ENCODE measurements at places on chromosomes 12 and 14. TPM values are rescaled to one million over a fixed set of nuclear protein-coding genes. Genes with fewer than 3 reads are reported as not detected.

The MANSC4 gene
- not detected for total RNA-seq

The MAP1LC3B2 gene
- total RNA-seq = 3.1 TPM

The JPH4 gene
- total RNA-seq = 0.20 TPM

The RNASE7 gene
- total RNA-seq = not detected

The CACNA1C gene
- 185 TPM for total RNA-seq

The MMP19 gene
- total RNA-seq = 2.4 TPM

The FAM90A1 gene
- not detected for total RNA-seq

The GUCY2C gene
- not detected for total RNA-seq

The MLEC gene
- total RNA-seq = 157 TPM

DNA sequence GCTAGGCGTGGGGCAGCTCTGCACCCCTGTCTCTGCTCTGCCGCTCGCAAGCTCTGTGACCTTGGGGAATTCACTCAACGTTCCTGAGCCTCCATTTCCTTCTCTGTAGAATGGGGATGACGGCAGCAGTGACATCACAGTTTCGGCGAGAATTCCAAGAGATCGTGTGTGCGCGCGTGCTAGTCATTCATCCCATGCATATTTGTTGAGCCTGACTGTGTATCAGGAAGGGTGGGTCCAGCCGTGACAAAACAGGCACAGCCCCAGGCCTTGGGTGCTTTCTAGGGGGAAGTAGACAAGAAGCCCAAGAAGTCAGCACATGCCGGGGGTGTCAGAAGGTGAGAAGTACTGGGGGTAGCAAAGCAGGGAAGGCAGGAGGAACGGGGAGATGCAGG lies 145.6 kb upstream of the NCOR2 start:
- H3K36me3 ChIP-seq = no peaks in the 10 kb centered on the region
- peak overlapping the region; percentile 14 for H3K4me3 ChIP-seq
- peak overlapping the region; percentile 82 for H3K27ac ChIP-seq
- DNase-seq = peak; percentile 63
- peaks cover 49% of the 10 kb centered on the region for H3K4me1 ChIP-seq

DNA sequence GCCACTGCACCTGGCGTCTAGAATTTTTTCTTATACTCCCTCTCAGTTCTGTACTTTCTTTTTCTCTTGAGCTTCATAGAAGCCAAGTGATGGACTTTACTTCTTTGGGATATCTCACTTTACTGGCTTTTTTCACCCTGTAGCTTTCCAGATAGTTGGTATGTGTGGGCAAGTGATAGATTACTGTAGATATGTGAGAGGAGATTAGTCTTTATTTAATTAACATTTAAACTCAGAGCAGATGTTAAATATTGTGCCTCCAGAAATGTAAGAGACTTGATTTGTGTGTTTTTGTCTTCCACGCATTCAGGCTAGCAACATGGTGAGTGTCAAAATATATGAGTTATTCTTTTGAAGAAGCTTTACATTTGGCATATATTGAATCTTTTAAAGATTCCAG lies 39.5 kb upstream of the SLC17A8 start:
- no peak for DNase-seq
- H3K36me3 ChIP-seq = peaks cover 23% of the 10 kb centered on the region
- H3K4me3 ChIP-seq = no peak overlapping the region
- no peaks in the 10 kb centered on the region for H3K27me3 ChIP-seq
- H3K4me1 ChIP-seq = peaks cover 11% of the 10 kb centered on the region

- H3K36me3 ChIP-seq = no peaks in the 10 kb centered on the region
- no peak overlapping the region for H3K27ac ChIP-seq
- H3K4me1 ChIP-seq = no peaks in the 10 kb centered on the region
- H3K4me3 ChIP-seq = no peak overlapping the region
- H3K27me3 ChIP-seq = peaks cover 7% of the 10 kb centered on the region
- DNase-seq = no peak
Measured at GRCh38 chr12:130081117-130081805, 81.0 kb upstream of the FZD10 start.

DNA sequence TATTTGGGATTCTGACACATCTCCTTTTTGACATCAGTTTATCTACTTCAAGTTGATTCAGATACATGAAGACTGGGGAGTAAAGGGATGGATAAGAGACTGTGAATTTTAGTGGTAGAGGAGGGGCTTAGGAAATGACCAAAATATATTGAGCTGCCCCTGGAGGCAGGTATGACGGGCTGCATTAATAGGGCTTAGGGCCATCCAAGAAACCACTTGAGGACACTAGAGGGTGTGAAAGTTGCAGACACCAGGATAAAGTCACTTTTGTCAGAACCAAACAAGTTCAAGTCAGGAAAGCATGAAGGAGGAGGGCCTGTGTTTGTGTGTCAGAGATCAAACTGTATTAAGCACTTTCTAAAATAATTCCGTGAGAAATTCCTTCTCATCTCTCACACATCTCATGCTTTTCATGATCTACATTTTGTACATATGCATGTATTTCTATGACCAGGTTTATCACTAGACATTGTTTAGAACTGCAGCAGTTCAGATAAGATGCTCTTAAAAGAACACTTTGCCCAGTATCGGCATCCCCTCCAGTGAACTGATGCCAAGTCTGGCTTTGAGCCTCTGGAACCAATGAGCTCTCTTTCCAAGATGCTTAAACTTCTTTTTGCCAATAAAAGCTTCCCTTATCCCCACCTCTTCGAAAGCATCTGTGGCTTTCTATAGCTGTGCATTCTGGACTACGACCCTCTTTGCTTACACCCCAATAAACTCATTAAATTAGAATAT lies 136.9 kb downstream of the SLC38A1 start:
- no peak overlapping the region for H3K4me3 ChIP-seq
- H3K27ac ChIP-seq = no peak overlapping the region
- no peaks in the 10 kb centered on the region for H3K27me3 ChIP-seq

- peaks cover 34% of the 10 kb centered on the region for H3K4me1 ChIP-seq
- no peaks in the 10 kb centered on the region for H3K27me3 ChIP-seq
- H3K4me3 ChIP-seq = no peak overlapping the region
- peaks cover 29% of the 10 kb centered on the region for H3K36me3 ChIP-seq
- DNase-seq = no peak
- peak overlapping the region; percentile 52 for H3K27ac ChIP-seq
Measured at GRCh38 chr14:103593577-103593976, 30.8 kb downstream of the COA8 start.

DNA sequence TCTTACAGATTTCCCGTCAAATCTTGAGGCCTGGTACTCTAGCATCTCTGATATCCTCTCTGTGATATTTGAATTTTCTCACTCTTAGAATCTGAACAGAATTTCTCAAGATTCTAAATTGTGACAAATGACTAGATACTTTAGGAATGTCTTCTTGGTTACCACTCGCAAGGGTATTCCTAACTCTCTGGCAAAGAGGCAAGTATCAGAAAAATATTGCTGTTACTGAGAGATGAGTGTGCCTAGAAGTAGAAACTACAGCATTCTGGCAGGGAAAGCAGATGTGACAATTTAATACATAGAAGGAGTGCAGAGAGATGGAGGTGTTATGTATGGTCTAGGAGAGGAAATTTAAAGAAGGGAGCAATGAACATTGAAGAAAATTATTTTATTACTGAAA lies 467.8 kb downstream of the LRIG3 start:
- no peaks in the 10 kb centered on the region for H3K36me3 ChIP-seq
- no peak overlapping the region for H3K27ac ChIP-seq
- no peak overlapping the region for H3K4me3 ChIP-seq
- H3K4me1 ChIP-seq = no peaks in the 10 kb centered on the region
- no peaks in the 10 kb centered on the region for H3K27me3 ChIP-seq

GRCh38 chr14:29215853-29216252 lies 449.3 kb downstream of the FOXG1 start:
- no peak overlapping the region for H3K4me3 ChIP-seq
- no peaks in the 10 kb centered on the region for H3K27me3 ChIP-seq
- H3K27ac ChIP-seq = no peak overlapping the region
- no peak for DNase-seq
- no peaks in the 10 kb centered on the region for H3K4me1 ChIP-seq

GRCh38 chr12:1429980-1430379 lies 164.4 kb downstream of the FBXL14 start:
- no peaks in the 10 kb centered on the region for H3K27me3 ChIP-seq
- no peak for DNase-seq
- H3K27ac ChIP-seq = no peak overlapping the region
- no peak overlapping the region for H3K4me3 ChIP-seq

GRCh38 chr14:92340071-92340470 lies 17.1 kb downstream of the SLC24A4 start:
- peaks cover 18% of the 10 kb centered on the region for H3K27me3 ChIP-seq
- H3K4me3 ChIP-seq = no peak overlapping the region
- H3K36me3 ChIP-seq = no peaks in the 10 kb centered on the region
- no peak overlapping the region for H3K27ac ChIP-seq
- H3K4me1 ChIP-seq = no peaks in the 10 kb centered on the region

DNA sequence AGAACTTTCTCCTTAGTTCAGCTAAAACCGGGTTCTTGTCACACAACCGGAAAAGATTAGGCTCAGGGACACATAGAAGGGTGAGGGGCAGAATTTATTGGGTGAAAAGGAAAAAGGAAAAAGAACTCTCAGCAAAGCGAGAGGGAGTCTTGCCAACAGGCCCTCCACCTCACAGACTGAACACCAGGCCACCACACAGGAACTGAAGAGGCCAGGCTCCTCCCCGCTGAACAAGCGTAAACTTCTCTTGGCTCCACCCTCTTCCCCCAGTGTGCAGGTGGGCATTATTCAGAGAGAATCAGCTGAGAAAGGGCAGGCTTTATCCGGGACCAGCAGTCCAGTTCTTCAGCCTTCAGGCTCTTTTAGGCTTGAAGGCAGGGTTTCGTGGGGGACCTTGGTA lies 125.6 kb upstream of the FGD4 start:
- no peak overlapping the region for H3K4me3 ChIP-seq
- DNase-seq = no peak
- peaks cover 18% of the 10 kb centered on the region for H3K4me1 ChIP-seq
- no peaks in the 10 kb centered on the region for H3K27me3 ChIP-seq

- H3K36me3 ChIP-seq = no peaks in the 10 kb centered on the region
- no peak overlapping the region for H3K27ac ChIP-seq
- H3K4me1 ChIP-seq = no peaks in the 10 kb centered on the region
- H3K4me3 ChIP-seq = no peak overlapping the region
Measured at GRCh38 chr12:84077679-84078078, 834.9 kb downstream of the SLC6A15 start.

DNA sequence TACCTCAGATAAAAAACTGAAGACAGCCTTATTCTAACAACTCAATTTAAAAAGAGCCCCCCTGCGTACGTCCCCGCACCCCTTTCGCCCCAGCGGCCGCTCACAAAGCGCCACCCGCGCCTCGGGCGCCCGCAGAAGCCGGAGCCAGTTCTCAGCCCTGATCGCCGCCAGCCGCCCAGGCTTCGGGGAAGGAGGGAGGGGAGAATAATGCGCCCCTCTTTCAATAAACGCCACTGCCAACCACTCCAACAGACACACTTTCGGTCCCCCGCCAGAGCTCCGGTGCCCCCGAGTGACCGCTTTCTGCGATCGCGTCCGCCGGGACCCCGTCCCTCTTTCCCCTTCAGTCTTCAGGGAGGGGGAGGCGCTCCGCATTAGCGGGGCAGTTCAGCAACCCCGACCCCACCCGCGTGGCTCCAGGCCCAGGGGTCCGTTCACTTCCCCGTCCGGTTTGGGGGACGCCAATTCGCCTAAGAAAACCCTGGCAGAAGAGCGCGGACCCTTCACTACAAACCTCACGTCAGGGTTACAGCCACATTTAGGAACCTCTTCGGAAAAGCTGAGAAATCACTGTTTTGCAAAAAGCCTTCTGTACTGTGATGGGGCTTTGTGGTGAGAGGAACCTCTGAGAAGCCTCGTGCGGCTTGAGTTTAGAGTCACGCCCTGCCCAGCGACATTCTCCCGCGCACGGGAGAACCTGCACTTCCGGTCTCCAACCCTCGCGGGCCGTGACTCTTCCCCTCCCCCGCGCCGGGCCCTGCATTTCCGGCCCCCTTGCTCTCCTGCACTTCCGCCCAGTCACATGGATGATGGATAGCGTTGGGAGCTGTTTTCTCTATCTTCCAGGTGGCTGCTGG lies 18.7 kb downstream of the FOXG1 start:
- H3K4me1 ChIP-seq = peaks cover 5% of the 10 kb centered on the region
- H3K36me3 ChIP-seq = no peaks in the 10 kb centered on the region
- no peak overlapping the region for H3K27ac ChIP-seq
- H3K27me3 ChIP-seq = peaks cover 62% of the 10 kb centered on the region
- no peak for DNase-seq
- no peak overlapping the region for H3K4me3 ChIP-seq

- no peaks in the 10 kb centered on the region for H3K36me3 ChIP-seq
- no peak overlapping the region for H3K4me3 ChIP-seq
- H3K4me1 ChIP-seq = no peaks in the 10 kb centered on the region
- no peaks in the 10 kb centered on the region for H3K27me3 ChIP-seq
- no peak overlapping the region for H3K27ac ChIP-seq
- no peak for DNase-seq
Measured at GRCh38 chr12:78938341-78939084, 73.9 kb downstream of the SYT1 start.

- no peak overlapping the region for H3K4me3 ChIP-seq
- DNase-seq = no peak
- H3K27ac ChIP-seq = no peak overlapping the region
- no peaks in the 10 kb centered on the region for H3K4me1 ChIP-seq
- H3K27me3 ChIP-seq = no peaks in the 10 kb centered on the region
Measured at GRCh38 chr14:96852823-96853422, 55.7 kb downstream of the VRK1 start.

DNA sequence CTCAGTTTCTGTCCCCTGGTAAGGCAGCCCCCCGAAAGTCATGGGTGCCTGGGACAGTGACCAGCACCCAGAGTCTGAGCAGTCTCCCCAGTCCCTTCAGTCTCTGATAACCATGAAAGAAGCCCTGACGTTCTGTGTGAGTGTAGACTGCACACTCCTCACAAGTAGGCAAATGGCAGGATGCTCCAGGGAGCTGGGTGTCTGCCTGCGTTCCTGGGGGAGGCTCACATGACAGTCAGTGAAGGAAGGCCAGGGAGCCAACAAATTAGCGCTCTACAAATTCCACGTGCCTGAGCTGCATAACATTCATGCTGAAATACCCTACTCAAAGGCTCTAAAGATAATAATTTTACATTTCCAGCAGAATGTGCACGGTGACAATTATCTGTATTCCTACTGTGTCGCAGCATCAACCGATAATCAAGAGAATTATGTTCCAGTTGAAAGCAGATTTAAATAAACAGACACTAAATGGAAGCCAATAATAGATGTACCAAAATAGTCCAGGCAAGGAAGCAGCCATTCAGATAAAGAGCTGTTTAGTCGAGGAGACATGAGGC lies 56.3 kb downstream of the ASCL1 start:
- H3K27ac ChIP-seq = no peak overlapping the region
- H3K27me3 ChIP-seq = no peaks in the 10 kb centered on the region
- H3K36me3 ChIP-seq = no peaks in the 10 kb centered on the region

All from heart right ventricle (tissue), 16 donors.